NCI-H2171 treated with DMSO at 0.1 percent for 48 hours (cell line): ENCODE measurements at places on chromosomes 11 and 22.

DNA sequence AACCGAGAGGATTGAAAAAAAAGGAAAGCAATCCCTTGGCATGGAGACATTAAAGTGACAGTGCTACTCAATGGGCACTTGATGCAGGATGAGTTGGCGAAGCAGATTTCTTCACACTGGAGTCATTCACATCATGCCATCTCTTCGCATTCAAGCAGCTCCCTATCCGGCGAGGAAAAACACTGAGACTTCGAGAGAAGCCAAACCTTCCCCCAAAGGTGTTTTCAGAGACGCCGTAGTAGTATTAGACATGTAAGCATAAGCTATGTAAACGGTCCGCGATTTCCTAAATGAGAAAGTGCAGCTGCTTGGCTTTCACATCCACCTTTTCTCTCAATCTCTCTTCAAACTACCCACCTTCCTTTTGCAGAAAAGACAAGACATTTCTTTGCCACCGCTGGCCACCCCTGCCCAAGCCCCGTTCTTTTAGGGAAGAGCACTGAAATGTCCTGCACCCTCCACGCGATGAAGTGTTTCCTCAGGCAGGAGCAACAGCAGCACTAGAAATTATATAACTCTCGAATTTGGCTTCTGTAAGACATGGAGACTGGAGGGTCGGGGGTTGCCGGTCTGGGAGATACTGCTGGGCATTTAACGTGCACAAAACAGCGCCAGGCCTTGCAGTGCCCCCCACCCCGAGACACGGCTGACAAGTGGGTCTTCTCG is at the start of gene DLG2:
TSS of gene DLG2 (minus strand) at position 13 of the 666 bp plus-strand sequence.
- peak; percentile 87 for DNase-seq

DNA sequence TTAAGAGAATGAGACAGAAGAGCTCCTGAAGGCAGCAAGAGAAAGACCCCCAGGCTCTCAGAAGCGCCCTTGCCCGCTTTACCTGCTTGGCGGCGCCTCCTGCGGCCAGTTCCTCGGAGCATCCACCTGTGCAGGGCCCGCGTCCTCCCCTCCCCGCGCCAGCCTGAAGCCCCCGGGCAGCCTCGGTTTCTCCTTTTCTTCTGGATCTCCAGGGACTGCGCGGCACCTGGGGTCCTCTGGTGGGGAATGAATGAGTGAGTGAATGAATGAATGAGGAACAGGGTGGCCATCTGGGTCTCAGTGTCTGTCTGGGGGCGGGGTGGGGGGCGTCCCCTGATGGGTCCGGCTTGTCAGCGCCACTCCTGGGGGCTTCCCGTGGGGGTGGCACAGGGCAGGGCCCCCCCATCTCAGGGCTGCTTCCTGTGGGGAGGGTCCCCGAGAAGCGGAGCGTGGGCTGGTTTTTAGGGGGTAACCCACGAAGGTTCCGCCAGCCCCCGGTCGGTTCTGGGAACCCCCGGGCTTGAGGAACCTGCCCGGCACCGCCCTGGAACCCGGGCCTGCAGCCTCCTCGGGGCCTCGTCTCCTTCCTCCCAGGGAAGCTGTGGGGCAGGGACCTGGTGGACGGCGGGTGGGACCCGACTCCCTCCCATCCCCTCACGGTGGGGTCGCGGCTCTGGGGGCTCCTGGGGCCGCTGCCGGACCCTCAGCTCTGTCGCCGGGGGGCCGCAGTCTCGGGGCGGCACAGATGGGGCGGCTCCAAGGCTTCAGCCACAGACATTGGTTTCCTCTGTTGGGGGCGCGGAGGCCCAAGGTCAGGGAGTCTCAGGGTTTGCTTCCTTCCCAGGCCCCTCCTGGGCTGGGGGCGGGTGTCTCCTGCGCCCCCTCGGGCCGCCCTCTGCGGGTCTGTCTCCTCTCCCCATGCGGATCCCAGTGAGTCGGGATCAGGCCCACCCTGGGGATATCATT is 8.3 kb upstream of the KRTAP5-7 start:
- DNase-seq, result no peak

- DNase-seq, result no peak
Observed at GRCh38 chr11:30775233-30775522, 189.0 kb upstream of the MPPED2 start.

DNA sequence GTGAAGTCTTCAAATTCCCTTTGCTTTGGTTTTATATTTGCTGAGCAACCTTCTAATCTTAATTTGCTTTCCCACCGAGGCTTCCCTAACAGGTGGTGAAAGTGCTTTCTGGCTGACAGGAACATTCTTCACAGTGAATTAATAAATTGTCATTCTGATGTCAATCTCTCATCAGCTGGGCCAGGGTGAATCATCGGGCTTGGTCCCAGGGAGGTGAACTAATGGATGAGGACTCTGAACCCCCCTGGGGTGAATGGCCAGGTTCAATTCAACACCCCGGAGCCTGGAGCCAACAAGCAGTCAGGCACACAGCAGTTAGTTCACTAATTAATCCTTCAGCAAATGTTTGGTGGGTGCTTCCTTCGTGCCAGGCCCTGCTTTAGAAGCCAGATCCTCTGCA is 155.4 kb upstream of the PDGFD start:
- DNase-seq, result no peak

- no peak for DNase-seq
Observed at GRCh38 chr11:39190751-39191150, 2268.7 kb downstream of the LRRC4C start.

GRCh38 chr11:71209656-71210055 is 42.7 kb downstream of the SHANK2 start:
- no peak for DNase-seq

- DNase-seq, result peak; percentile 39
Observed at GRCh38 chr11:75474878-75475766, 42.1 kb upstream of the KLHL35 start.

DNA sequence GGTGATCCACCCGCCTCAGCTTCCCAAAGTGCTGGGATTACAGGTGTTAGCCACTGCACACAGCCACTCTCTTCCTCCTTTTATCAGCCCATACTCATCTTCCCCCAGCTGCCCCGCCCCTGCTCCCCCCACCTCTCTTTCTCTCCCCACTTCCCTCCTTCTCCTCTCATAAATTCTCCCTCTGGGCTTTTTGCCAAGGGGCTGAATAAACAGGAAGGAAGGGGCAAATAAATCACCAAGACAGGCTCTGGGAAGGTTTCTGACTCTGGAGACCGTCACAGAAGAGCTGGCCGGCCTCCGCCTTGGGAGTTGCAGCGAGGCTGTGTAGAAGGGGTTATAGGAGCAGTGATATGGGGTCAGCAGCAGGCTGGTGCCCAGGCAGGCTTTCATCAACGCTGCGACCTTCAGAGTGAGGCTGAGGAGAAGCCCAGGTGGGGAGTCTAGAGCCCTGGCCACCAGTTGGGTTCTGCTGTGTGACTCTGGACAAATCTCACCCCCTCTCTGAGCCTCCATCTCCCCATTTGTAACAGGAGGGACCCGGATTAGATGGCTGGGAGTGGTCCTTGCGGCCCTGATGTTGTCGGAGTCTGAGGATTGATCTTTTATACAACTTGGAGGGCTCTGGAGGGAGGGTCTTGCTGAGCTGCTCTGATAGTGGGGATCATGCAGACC is 62.6 kb upstream of the RASD2 start:
- peak; percentile 52 for DNase-seq

- DNase-seq, result peak; percentile 18
Observed at GRCh38 chr11:726278-727220, 20.5 kb downstream of the EPS8L2 start.

DNA sequence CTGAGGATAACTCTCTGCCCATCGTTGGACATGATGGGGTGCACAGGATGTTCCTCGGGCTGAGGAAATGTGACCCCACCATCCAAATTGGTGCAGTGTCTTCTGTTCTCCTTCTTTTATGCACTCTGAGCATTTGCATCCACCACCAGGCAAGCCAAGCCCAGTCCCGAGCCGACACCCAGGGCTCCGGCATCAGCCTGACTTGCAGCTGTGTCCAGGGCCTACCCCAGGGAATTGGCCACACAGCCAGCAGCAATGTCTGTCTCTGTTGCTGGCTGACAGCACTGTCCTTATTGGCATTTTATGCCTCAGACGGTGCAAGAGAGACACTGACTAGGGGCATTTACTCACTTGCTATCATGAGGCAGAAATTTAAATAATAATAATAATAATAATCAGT is 25.4 kb upstream of the CPT1A start:
- no peak for DNase-seq

GRCh38 chr22:37994049-37994448 is 9.7 kb upstream of the SOX10 start:
- no peak for DNase-seq

GRCh38 chr22:43377896-43378704 is 33.7 kb upstream of the MPPED1 start:
- DNase-seq, result no peak

DNA sequence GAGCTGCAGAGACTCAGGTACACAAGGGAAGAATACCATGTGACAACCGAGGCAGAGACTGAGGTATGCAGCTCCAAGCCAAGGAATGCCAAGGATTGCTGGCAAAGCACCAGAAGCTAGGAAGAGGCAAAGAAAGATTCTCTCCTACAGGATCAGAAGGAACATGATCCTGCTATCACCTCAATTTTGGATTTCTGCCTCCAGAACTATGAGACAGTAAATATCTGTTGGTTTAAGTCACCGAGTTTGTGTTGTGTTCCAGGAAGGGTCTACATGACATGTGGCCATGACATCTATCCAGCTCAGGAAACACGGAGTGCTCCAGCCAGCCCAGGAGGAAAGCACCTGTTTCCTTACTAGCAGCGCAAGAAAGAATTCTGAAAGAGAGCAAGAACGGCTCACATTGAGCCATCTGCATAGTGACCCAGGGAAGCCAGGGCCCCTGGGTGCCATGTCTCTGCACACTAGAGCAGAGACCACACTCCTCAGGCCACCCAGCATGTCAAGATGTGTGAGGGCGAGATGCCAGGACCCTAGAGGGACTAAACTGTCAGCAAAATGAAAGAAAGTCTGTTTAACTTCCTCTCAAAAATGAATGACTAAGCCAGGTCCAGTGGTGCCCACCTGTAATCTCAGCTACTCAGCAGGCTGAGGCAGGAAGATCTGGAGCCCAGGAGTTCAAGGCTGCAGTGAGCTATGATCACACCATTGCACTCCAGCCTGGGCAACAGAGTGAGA is 35.6 kb upstream of the GALNT18 start:
- DNase-seq, result no peak

DNA sequence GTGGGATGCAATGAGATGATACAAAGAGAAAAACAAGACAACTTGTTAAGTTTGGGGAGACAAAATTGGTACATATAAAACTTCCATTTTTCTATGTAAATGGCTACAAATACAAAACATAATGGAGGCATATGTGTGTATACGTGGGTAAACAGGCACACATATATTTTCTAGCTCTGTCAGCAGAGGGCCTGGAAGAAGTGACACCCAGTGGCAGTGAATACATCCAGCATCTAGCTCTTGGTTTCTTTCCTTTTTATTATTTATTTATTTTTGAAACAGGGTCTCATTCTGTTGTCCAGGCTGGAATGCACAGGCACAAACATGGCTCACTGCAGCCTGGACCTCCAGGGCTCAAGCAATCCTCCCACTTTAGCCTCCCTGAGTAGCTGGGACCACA is 5.0 kb upstream of the RASL10A start:
- peak; percentile 13 for DNase-seq

DNA sequence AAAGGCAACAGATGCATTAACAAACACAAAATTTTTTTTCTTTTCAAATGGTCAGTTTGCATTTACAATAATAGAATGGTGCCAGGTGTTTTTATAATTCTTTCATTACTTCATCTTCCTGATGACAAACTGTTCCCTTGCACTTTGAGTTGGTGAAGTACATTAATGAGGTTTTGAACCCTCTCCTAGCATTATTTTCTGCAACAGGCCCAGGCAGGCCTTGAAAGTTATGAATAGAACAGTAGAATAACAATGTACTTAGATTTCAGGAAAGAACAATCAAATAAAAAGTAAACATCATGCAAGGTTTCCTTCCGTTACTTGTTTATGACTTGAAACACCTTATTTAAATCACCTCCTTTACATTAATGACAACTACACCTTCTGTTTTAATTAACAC is 9.6 kb downstream of the BTG4 start:
- no peak for DNase-seq

DNA sequence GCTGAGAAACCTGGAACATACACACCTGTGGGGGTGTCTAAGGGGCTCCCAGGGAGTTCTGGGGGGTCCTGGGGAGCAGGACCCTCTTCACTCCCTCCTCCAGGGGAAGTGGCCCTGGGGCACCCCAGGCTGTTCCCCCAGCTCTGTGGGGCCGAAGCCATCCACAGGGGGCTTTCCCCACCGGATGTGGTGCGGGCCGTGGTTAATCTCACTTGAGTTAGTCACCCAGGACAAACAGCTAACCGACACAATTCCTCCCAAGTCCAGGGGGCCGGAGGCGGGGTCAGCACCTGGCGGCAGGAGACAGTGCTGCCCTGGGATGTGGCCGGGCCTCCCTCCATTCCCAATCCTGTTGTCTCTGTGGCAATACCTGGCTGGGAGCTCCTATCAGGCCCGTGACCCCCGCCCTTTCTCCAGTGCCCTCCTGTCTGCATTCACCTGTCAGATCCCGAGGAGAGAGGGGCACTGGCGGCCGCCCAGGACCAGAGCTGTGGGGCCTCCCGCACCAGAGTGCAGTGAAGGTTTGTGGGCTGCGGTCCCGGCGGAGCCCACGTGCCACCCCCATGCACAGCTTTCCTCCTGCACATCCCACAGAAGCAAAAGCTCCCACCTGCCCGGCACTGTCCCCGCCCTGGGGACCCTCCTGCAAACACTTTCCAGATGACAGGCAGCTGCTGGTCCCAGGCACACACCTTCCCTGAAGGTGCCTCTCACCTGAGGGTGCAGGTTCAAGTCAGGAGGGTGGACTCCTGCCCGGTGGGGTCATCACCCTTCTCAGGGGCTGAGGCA is 5.2 kb upstream of the MUC5AC start:
- no peak for DNase-seq

DNA sequence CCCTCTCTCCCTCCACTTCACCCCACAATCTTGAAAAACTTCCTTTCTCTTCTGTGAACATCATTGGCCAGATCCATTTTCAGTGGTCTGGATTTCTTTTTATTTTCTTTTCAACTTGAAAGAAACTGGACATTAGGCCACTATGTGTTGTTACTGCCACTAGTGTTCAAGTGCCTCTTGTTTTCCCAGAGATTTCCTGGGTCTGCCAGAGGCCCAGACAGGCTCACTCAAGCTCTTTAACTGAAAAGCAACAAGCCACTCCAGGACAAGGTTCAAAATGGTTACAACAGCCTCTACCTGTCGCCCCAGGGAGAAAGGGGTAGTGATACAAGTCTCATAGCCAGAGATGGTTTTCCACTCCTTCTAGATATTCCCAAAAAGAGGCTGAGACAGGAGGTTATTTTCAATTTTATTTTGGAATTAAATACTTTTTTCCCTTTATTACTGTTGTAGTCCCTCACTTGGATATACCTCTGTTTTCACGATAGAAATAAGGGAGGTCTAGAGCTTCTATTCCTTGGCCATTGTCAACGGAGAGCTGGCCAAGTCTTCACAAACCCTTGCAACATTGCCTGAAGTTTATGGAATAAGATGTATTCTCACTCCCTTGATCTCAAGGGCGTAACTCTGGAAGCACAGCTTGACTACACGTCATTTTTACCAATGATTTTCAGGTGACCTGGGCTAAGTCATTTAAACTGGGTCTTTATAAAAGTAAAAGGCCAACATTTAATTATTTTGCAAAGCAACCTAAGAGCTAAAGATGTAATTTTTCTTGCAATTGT is 92.3 kb downstream of the CD44 start:
- DNase-seq, result no peak

- DNase-seq, result peak; percentile 44
Observed at GRCh38 chr11:75667255-75667830, 1.5 kb downstream of the MAP6 start.
